ENCODE measurements at places on chromosomes 7 and 10. TPM values are rescaled to one million over a fixed set of nuclear protein-coding genes. Genes with fewer than 3 reads are reported as not detected.

The SPDYE3 gene
- not detected for total RNA-seq

The TYW1B gene
- total RNA-seq: 5.1 TPM

The EN2 gene
- total RNA-seq: under 0.01 TPM

The IGFBP3 gene
- total RNA-seq: 1,139 TPM

The GSTO1 gene
- 158 TPM for total RNA-seq

The ATAD1 gene
- total RNA-seq: 47.8 TPM

The CCDC6 gene
- total RNA-seq: 48.5 TPM

The FKBP6 gene
- total RNA-seq: not detected

The HTRA1 gene
- 227 TPM for total RNA-seq

The NEBL gene
- total RNA-seq: under 0.01 TPM

The GUSB gene
- total RNA-seq: 17.8 TPM

All from smooth muscle cell of the umbilical artery (primary cell).